Bronchus fibroblast of lung (primary cell): ENCODE measurements at places on chromosomes 2 and 18. TPM values are rescaled to one million over a fixed set of nuclear protein-coding genes. Genes with fewer than 3 reads are reported as not detected.

Gene GKN2
- total RNA-seq = not detected in 2 replicates

Gene NOP58
- total RNA-seq = 50.7 and 72.5 TPM in 2 replicates

Gene BMP10
- total RNA-seq = not detected in 2 replicates

Gene RGPD3
- total RNA-seq = under 0.01 TPM in 1 of 2 replicates, not detected in the other

Gene ANKRD62
- not detected in 2 replicates for total RNA-seq

Gene FHOD3
- total RNA-seq = 1.9 and 2.9 TPM in 2 replicates

Gene PROC
- not detected in 2 replicates for total RNA-seq

Gene LIMS3
- 1.0 and 1.2 TPM in 2 replicates for total RNA-seq

Gene SERPINB11
- not detected in 2 replicates for total RNA-seq

Gene MROH2A
- total RNA-seq = not detected in 2 replicates

Gene CTIF
- total RNA-seq = 10.1 and 11.4 TPM in 2 replicates

Gene SGO2
- total RNA-seq = 14.7 and 23.2 TPM in 2 replicates

Gene CFAP65
- not detected in 2 replicates for total RNA-seq

Gene VSNL1
- 0.17 and 1.0 TPM in 2 replicates for total RNA-seq

Gene MYO7B
- under 0.01 TPM in 1 of 2 replicates, not detected in the other for total RNA-seq

Gene MPV17
- total RNA-seq = 115 and 122 TPM in 2 replicates

Gene TGFA
- not detected in 2 replicates for total RNA-seq

Gene PTRHD1
- total RNA-seq = 34.6 and 36.3 TPM in 2 replicates

Gene UGT1A4
- total RNA-seq = not detected in 2 replicates

Gene C2orf80
- total RNA-seq = not detected in 2 replicates

Gene ALKAL2
- total RNA-seq = not detected in 2 replicates

Gene INSIG2
- 3.5 and 3.7 TPM in 2 replicates for total RNA-seq

Gene SNORC
- total RNA-seq = 1.5 and 9.9 TPM in 2 replicates

Gene TMEM169
- total RNA-seq = 0.45 and 1.0 TPM in 2 replicates

Gene RBM44
- under 0.01 and 0.15 TPM in 2 replicates for total RNA-seq

Gene DOCK10
- total RNA-seq = 13.8 and 16.9 TPM in 2 replicates
